ENCODE measurements at places on chromosomes 2 and 18. TPM values are rescaled to one million over a fixed set of nuclear protein-coding genes. Genes with fewer than 3 reads are reported as not detected.
A peak's percentile ranks its signal among the peaks of the same experiment; 100 is the strongest.

GRCh38 chr18:2847317-2848246, 776 bp downstream of the EMILIN2 start:
- no peak for DNase-seq
- H3K27me3 ChIP-seq, result peaks cover 71% of the 10 kb centered on the region
- no peaks in the 10 kb centered on the region for H3K36me3 ChIP-seq
- no peak overlapping the region for H3K4me3 ChIP-seq

DNA sequence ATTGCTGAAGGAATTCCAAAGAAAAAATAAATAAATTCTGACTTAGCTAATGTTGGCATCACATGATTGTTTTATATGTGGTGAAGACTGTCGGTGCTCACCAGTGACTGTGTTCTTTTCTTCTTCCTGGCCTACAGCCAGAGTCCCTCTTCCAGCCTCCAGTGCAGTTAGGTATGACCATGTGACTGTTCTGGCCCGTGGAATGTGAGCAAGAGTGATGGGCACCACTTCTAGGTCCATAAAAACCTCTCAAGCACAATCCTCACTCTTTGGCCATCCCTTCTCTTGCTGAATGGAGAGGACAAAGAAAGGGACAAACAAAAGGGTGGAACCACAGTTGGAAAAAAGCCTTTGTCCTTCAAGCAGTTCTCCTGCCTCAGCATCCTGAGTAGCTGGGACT, 39.0 kb upstream of the BMPR2 start:
- no peak overlapping the region for H3K27ac ChIP-seq
- H3K4me1 ChIP-seq, result peaks cover 31% of the 10 kb centered on the region
- no peaks in the 10 kb centered on the region for H3K27me3 ChIP-seq
- H3K36me3 ChIP-seq, result no peaks in the 10 kb centered on the region
- H3K4me3 ChIP-seq, result no peak overlapping the region

- DNase-seq, result no peak
- H3K4me1 ChIP-seq, result no peaks in the 10 kb centered on the region
- H3K27ac ChIP-seq, result no peak overlapping the region
- no peaks in the 10 kb centered on the region for H3K27me3 ChIP-seq
- no peak overlapping the region for H3K4me3 ChIP-seq
- H3K36me3 ChIP-seq, result no peaks in the 10 kb centered on the region
Measured at GRCh38 chr18:55116863-55117262, 157.6 kb upstream of the CCDC68 start.

- no peaks in the 10 kb centered on the region for H3K36me3 ChIP-seq
- no peak for DNase-seq
- no peak overlapping the region for H3K27ac ChIP-seq
- H3K4me1 ChIP-seq, result peaks cover 16% of the 10 kb centered on the region
- H3K4me3 ChIP-seq, result no peak overlapping the region
- H3K27me3 ChIP-seq, result no peaks in the 10 kb centered on the region
Measured at GRCh38 chr2:8980096-8980495, 23.4 kb downstream of the MBOAT2 start.

DNA sequence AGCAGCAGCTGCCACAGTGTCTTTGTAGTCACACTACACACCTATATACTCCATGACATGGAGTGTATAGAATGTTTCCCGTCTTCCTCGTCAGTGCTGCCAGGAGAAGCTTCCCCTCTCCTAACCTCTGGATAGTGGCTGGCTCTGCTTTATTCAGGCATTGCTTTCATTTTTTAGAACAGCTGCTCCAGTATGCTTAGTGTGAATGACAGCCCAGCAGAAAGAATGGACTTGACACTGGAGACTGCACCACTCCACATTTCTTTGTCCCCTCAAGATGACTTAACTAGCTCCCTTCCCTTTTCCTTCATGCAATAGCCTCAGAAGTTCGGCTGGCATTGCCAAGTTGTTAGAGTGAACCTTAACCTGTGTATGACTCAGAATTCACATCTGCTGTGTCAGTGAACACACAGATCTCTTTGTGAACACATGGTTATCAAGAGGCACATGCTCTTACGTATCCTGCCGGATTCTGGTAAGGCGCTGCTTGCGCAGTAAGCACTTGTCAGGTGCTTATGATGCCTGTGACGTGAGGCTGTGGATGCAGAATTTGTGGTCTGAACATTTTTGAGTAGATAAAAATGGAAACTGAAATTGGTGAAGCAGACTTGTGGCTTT, 73.9 kb downstream of the NEDD4L start:
- H3K27me3 ChIP-seq, result no peaks in the 10 kb centered on the region
- DNase-seq, result peak; percentile 96
- no peak overlapping the region for H3K4me3 ChIP-seq
- H3K36me3 ChIP-seq, result no peaks in the 10 kb centered on the region

GRCh38 chr2:70785137-70785911, 5.1 kb downstream of the FIGLA start:
- no peak overlapping the region for H3K4me3 ChIP-seq
- peaks cover 43% of the 10 kb centered on the region for H3K27me3 ChIP-seq
- H3K27ac ChIP-seq, result no peak overlapping the region
- peak; percentile 33 for DNase-seq
- peaks cover 4% of the 10 kb centered on the region for H3K4me1 ChIP-seq

GRCh38 chr2:16430846-16431245, 234.8 kb downstream of the CYRIA start:
- DNase-seq, result no peak
- no peaks in the 10 kb centered on the region for H3K27me3 ChIP-seq
- no peak overlapping the region for H3K27ac ChIP-seq
- no peak overlapping the region for H3K4me3 ChIP-seq
- H3K36me3 ChIP-seq, result no peaks in the 10 kb centered on the region
- no peaks in the 10 kb centered on the region for H3K4me1 ChIP-seq

DNA sequence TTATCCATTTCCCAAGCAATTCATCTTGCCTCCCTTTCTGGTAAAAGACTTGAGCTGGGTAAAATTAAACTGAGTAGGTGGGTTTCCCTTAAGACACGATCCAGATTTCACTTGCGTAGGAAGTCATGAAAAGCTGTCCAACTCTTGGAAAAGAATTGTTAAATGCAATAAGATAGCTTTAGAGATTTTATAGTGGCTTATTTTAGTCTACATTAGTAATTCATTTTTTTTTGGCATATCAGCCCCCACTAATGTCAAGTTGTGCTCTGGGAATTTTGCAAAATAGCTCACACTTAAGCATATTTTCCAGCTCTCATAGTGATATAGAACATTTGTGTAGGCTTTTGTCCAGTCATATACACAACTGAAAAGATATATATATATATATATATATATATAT, 344.7 kb upstream of the FIGN start:
- no peaks in the 10 kb centered on the region for H3K4me1 ChIP-seq
- no peak overlapping the region for H3K4me3 ChIP-seq
- H3K27me3 ChIP-seq, result peaks cover 4% of the 10 kb centered on the region
- no peak overlapping the region for H3K27ac ChIP-seq
- DNase-seq, result no peak

DNA sequence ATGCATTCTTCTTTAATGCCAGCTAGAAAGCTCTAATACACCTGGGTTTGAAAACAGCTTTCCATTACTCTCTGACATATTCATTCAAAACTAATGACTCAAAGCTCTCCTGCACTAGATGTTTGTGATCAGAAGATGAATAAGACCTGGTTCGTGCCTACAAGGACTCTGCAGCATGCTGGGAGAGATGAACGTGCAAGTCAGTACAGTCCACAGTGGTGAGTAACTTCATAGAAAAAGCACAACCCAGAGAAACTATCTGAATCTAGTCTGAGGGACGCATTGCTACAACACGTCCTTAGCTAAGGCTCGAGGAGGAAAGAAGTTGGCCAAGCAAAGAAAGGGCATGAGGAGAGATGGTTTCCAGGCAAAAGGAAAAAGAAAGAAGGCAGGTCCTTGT, 234.3 kb downstream of the OSR1 start:
- no peak overlapping the region for H3K27ac ChIP-seq
- H3K4me1 ChIP-seq, result peaks cover 10% of the 10 kb centered on the region
- H3K36me3 ChIP-seq, result no peaks in the 10 kb centered on the region
- DNase-seq, result no peak
- no peak overlapping the region for H3K4me3 ChIP-seq
- no peaks in the 10 kb centered on the region for H3K27me3 ChIP-seq

- no peak overlapping the region for H3K27ac ChIP-seq
- peaks cover 26% of the 10 kb centered on the region for H3K4me1 ChIP-seq
- no peaks in the 10 kb centered on the region for H3K27me3 ChIP-seq
- DNase-seq, result no peak
- H3K36me3 ChIP-seq, result no peaks in the 10 kb centered on the region
Measured at GRCh38 chr2:162116352-162116751, 35.7 kb downstream of the GCG start.

DNA sequence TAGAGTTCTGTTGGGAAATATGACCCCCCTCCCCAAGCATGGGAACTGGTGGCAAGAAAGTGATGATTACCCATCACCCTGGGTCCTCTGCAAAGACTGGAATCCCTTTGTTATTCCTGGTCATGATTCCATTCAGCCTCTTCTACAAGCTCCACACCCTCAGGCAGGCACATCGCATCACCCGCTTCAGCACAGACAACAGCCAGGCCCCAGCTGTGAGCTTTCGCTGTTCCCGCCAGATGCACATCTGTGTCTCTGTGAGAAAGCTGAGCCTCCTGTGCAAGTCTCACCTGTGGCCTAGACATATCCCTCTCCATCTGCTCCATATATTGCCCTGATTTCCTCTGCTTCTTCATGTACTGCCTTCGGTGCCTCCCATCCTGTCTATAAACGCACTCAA, 368.0 kb upstream of the RAB6C start:
- H3K4me1 ChIP-seq, result no peaks in the 10 kb centered on the region
- no peaks in the 10 kb centered on the region for H3K36me3 ChIP-seq
- no peak overlapping the region for H3K27ac ChIP-seq
- H3K4me3 ChIP-seq, result no peak overlapping the region

DNA sequence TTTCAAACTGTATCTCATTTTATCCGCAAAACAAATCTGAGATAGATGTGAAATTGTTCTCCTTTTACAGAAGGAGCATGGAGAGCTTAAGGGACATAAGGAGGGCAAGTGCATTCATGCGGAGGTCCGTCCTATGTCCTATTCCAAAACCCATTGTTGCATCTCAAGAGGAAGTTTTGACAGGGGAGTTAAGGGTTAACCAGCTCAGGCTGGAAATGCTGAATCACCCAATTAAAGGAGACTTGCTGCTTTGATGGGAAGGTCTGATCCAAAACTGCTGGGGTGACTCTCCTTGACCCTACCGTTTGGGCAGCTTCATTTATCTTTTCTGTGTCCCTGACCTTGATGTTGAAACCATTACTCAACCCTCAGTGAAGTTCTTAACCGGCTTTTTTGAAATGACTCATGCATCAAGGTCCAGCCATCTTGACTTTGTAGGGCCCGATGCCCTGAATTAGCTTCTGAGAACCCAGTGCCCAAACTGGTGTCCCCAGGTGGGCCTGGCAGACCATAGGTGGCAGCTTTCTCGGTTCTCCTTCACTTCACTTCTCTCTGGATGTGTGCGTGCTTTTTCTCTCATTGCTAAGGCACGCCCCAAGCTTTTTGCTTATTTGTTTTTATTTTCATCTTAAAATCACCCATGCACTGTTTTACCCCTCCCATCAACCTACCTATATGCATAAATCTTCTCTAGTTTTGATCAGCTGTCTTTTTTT, 15.9 kb upstream of the TXNDC2 start:
- peaks cover 24% of the 10 kb centered on the region for H3K4me1 ChIP-seq
- peak; percentile 31 for DNase-seq
- H3K27me3 ChIP-seq, result no peaks in the 10 kb centered on the region
- no peaks in the 10 kb centered on the region for H3K36me3 ChIP-seq
- peak overlapping the region; percentile 24 for H3K27ac ChIP-seq

DNA sequence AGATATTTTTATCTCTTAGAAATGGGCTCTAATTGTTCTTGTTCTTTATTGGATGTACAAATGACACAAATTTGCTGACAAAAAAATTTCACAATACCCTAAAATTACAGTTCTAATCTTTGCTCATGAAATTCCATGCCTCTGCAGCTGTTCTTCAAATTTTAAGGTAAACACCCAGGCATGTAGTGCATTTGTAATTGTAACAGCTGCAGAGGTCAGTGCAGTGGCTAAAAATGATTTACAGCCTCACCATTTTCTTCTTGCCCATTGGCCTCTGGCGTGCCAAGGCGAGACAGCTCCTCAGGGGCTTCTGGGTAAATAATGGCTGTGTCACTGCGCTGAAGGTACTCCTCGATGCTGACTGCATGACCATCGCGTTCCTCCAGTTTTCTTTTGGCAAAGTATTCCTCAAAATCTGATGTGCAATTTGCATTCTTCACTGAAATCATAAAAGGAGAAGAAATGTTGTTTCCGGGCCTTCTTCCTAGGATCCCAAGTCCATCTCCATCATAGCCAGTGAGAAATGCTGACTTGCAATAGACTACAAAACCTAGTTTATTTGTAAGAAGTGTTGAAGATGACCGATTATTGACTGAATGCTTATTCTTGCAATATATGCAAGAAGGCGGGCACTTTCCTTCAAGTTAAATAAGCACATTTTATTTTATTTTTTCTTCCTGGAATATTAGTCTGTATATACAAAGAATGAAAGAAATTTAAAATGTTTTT, 115.2 kb downstream of the ZEB2 start:
- DNase-seq, result no peak
- no peaks in the 10 kb centered on the region for H3K4me1 ChIP-seq
- peaks cover 10% of the 10 kb centered on the region for H3K36me3 ChIP-seq
- H3K27ac ChIP-seq, result no peak overlapping the region
- H3K27me3 ChIP-seq, result no peaks in the 10 kb centered on the region

DNA sequence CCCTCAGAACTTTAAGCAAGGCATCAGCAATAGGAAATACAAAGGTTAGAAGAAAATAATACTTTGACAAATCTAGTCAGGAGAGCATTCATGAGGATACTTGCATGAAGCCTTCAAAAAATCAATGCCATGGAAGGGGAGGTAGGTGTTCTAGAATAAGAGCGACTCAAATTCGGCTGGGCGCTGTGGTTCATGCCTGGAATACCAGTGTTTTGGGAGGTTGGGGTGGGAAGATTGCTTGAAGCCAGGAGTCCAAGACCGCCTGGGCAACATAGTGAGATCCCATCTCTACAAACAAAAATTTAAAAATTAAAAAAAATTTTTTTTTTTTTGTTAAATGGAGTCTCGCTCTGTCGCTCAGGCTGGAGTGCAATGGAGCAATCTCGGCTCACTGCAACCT, 21.8 kb downstream of the GBX2 start:
- no peaks in the 10 kb centered on the region for H3K4me1 ChIP-seq
- no peak for DNase-seq
- H3K27ac ChIP-seq, result no peak overlapping the region
- no peaks in the 10 kb centered on the region for H3K36me3 ChIP-seq

Gene CDCA7
- polyA plus RNA-seq, result 14.9 TPM

Gene GKN2
- polyA plus RNA-seq, result not detected

Gene CFC1
- not detected for polyA plus RNA-seq

Gene DTNB
- polyA plus RNA-seq, result 11.5 TPM

Gene GDF7
- polyA plus RNA-seq, result 4.1 TPM
